ENCODE measurements at places on chromosomes 1 and 21.

DNA sequence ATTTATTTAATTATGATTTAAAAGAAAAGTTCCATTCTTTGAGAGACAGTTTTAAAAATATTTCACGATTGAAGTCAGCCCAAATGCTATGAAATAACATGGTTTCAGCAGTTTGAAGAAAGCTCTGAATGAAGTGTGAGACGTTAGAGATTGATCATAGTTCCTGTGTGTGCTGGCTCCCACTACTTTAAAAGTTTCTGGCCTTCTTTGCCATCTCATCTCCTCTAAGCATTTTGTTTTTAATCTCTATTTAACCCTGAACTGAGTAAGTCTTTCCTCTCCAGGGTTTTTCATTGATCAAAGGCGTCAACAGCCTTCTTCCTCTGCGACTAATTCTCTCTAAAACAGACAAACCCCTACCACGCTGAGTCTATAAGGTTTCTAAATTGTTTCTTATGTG, 225.3 kb upstream of the B3GALT2 start:
- no peak for DNase-seq

GRCh38 chr1:48744032-48744431, 32.7 kb downstream of the BEND5 start:
- no peak for DNase-seq

GRCh38 chr1:178552856-178553255, 39.9 kb downstream of the TEX35 start:
- no peak for DNase-seq

GRCh38 chr1:187336441-187337168, 507.9 kb downstream of the PLA2G4A start:
- no peak for DNase-seq

DNA sequence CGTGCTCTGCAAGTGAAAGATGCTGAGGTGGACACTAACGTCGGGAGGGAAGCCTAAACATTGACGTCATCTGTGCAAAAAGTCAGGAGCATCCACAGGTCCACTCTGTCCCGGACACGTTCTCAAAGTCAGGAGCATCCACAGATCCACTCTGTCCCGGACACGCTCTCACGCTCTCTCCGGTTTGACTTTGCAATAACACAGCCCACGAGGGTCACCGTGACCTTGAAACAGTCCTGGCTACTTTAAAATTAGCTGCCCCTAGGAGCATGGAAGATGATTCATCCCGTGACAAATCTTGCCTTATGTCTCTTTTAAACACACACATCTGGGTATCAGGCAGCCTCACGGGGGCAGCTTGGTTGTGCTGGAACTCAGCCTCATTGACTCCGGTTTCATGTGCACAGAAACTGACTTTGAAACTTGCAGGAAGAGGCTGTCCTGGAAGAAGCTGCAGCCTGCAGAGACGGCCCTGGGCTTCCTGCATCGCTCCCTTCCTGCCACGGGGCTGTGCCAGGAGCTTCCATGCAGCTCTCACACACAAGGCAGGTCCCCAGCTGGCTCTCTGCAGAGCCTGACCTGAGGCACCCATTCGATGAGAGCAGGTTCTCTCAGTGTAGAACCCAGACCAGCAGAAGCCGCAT, 18.1 kb upstream of the COL18A1 start:
- DNase-seq, result peak; percentile 38

- no peak for DNase-seq
Measured at GRCh38 chr1:154241703-154242351, 21.1 kb downstream of the UBAP2L start.

DNA sequence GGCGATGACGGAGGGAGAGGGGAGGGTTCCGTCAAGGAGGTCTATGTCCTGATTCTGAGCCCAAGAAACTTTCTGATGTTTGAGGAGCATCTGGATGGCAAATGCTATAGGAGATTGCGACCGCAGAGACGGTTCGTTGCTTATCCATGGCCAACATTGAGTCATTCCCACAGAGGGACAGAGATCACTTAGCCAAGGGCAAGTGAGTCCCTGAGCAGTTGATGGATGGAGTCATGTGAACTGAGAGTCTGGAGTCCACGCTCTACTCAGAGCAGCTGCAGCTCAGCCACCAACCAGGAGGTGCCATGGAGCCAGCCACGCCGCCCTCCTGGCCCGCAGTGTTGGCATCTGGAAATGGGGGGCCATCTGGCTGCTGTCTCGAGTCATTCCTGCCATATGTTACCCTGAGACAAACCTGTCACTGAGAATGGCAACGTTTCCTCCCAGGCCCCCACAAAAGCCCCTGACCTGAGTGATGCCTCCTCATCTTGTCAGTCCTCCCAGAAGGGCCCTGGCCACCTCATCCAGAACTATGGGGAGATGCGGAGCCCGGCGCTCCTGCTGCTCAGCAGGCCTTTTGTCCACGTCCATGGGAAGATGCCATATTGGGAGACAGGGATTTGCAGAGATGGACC, 58.6 kb downstream of the ATP5PO start:
- no peak for DNase-seq

GRCh38 chr1:241215203-241215602, 141.8 kb downstream of the RGS7 start:
- DNase-seq, result no peak

GRCh38 chr1:162950187-162950586, 89.2 kb upstream of the CCDC190 start:
- no peak for DNase-seq

- no peak for DNase-seq
Measured at GRCh38 chr1:54984131-54984842, 3.9 kb downstream of the TMEM61 start.

DNA sequence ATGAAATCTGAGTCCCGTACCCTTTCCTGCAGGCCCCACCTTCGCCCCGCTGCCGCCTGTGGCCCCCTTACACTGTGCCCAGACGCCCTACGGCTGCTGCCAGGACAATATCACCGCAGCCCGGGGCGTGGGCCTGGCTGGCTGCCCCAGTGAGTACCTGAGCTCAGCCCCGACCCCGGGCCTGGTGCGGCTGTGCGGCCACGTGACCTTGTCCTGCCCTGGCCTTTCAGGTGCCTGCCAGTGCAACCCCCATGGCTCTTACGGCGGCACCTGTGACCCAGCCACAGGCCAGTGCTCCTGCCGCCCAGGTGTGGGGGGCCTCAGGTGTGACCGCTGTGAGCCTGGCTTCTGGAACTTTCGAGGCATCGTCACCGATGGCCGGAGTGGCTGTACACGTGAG, 25.2 kb downstream of the AGRN start:
- DNase-seq, result no peak

DNA sequence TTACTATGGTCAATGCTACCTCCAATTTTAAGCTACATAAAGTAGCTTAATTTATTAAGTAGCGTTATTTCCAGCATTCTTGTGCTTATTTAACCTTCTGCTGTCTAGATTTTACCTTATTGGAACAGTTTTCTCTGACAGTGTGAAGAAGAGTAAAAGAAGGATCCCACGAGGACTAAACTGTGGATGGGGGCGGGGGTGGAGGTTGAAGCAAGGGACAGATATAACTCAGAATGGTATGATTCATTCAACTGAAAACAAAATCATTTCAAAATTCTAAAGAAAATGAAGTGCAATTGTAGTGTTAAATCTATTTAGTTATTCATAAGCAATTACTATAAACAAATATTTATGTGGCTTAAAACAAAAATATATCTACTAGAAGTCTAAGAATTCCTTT, 11.5 kb upstream of the VAV3 start:
- DNase-seq, result no peak

- peak; percentile 35 for DNase-seq
Measured at GRCh38 chr1:115596080-115596780, 45.5 kb upstream of the VANGL1 start.

DNA sequence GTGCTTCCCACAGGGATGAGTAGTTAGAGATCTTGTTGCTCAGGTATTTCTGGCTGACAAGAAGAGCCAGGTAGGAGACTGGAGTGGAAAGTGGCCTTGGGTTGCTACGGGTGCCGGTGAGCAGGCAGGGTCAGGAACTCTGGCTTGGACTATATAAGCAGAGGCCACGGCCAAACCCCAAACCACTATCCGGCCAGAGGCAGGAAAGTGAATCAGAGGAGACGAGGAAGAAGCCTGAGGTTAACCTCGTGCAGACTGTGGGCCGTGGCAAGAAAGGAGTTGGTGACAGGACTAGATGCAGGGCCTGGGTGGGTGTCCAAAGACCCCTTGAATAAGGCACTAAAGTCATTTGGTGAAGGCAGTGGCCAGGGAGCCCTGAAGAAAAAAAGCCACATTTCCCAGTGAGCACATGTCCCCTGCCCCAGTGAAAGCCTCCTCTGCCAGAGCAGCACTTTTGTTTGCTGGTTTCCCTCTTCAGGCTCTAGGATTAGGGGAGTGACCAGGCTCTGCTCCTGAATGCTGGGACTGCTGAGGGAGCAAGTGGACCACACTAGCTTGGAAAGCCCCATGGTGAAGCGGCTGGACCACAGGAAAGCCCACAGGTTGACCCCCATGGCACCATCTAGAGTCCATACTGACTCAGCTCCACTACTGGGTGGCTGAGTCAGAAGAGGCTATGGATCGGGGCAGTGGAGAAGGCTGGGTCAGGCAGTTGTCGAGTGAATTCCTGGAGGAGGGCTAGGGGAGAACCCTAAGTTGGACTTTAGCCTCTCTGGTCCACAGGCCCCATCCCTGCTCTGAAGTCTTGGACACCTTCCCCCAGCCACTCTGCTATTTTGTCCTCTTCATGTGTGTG, 23.4 kb downstream of the CSF1 start:
- DNase-seq, result peak; percentile 75

GRCh38 chr21:17780539-17780938, 38.6 kb downstream of the C21orf91 start:
- no peak for DNase-seq

DNA sequence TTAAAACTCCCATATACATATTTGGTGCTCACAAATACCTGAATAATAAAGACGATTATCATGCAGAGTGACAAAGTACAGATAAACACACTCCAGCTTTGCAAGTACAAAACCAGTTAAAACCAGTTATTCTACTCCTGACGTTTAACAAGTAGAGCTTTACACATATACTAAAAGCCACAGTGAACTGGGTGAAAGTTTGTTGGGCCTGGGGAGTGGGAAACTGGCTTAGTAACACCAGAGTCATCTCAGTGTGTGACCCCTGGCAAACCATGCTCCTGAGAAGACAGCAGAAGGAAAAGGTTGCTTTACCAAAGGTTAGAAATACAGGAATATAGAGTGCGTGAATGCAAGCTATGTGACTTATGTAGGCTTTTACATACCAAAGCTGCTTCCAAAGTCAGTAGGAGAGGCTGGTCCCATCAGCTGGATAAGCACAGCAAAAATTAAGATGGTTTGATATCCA, 148.1 kb downstream of the NRIP1 start:
- no peak for DNase-seq

GRCh38 chr21:35720208-35720731, 340.1 kb downstream of the SETD4 start:
- no peak for DNase-seq

DNA sequence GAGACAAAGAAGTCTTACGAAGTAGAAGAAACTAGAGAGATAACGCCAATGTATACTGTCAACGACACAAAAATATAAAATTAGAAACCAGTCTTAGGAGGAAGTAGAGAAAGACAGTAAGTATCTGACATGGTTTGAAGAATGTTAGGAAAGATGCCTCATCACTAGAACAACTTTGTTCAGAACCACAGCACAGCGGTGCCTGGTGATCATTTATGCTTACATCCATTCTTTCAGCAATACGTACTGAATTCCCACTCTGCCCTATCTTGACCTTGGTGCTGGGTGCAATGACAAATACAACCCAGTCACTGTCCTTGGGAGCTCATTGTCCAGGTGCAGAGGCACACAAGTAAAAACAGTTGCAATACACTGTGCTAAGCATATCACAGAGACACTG, 104.4 kb downstream of the TM2D1 start:
- no peak for DNase-seq

GRCh38 chr1:55828044-55828443, 612.9 kb upstream of the USP24 start:
- DNase-seq, result no peak

DNA sequence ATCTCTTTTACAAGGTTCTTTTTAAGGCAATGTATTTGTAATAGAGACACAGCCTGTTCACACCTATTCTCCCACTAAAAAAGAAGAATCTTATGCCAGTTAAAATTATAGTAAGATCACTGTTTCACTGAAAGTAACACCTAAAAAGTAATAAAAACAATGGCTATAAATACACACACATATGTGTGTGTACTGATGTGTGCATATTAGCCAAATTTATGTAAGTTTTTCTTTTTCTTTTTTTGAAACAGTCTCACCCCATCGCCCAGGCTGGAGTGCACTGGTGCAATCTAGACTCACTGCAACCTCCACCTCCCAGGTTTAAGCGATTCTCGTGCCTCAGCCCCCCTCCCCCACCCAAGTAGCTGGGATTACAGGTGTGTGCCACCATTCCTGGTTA, 56.8 kb upstream of the SLC30A10 start:
- DNase-seq, result no peak

DNA sequence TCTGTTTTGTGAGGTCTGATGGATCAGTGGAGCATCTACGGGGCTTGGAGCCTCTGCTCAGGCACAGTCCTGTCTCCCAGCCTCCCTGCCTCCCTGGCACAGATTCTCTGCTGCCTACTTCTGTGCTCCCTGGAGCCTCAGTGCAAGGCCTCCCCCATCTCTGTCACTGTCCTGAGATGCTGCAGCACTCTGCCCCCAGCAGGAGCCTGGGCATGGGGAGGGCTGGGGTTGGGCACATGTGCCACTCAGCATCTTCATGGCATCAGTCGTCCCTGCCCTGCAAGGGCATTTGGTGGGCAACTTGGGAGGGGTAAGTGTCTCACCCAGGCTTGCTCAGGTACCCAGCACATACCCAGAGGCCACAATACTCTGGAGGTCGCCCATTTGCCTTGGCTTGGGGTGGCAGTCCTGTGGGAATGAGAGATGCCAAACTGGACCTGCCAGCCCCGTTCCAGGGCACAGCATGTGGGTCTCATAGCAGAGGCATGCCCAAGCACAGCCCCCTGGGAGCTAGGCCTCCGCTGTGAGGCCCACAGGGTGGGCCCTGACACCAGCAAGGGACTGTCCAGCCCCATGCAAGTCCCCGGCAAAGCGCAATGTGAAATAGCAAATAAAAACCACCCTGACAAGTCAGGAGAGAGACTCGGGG, 28.7 kb downstream of the PADI3 start:
- DNase-seq, result no peak

DNA sequence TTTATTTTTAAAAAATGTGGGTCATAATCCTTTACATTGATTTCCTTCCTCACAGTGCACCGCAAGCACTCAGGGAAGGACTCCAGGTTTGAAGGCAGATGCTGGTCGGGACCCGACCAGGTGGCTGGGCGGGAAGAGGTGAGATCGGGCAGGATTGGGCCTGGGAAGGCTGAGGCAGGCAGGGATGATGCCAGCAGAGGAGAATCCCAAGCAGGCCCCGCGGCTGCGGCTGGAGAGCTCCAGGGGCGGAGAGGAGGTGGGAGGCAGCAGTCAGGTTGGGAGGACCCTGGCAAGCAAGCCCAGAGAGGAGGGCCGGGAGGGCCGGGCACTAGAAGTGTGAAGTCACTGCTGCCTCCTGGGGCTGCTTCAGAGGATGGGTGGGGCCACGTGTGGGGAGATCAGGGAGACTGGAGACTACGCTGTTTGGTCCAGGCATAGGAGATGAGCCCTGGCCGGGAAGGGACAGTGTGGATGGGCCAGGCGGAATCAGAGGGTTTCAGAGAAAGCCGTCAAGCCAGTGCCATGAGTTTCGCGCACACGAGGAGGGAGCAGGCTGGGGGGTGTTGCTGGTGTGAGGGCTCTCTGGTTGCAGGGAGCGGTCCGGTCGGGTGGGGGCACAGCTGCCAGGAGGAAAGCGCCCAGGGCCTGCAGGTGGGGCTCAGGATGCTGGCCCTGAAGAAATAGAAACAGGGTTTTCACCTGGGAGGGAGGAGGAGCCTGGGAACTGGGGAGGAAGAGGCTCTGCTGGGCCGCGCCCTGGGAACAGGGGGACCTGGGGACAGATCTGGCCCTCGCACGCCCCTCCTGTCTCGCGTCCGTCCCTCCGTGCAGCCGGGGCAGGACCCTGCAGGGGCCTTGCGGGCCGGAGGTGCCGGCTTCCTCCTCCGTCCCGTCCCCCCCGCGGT, 888 bp upstream of the COL18A1 start:
- DNase-seq, result no peak
